ENCODE measurements at places on chromosomes 1 and 21. TPM values are rescaled to one million over a fixed set of nuclear protein-coding genes. Genes with fewer than 3 reads are reported as not detected.

The HUNK gene
- 7.0 TPM for total RNA-seq

The OR2G6 gene
- total RNA-seq = not detected

The GPR61 gene
- 0.42 TPM for total RNA-seq

The SIK1 gene
- 3.8 TPM for total RNA-seq

The TMEM269 gene
- total RNA-seq = 0.73 TPM

The AMY2A gene
- total RNA-seq = 0.55 TPM

The EXO5 gene
- 9.8 TPM for total RNA-seq

The NUAK2 gene
- 8.7 TPM for total RNA-seq

The DPT gene
- total RNA-seq = 0.11 TPM

The BCAN gene
- 2.5 TPM for total RNA-seq

The TBX19 gene
- 1.3 TPM for total RNA-seq

The KRTAP21-2 gene
- not detected for total RNA-seq

The B3GALT5 gene
- total RNA-seq = 32.4 TPM

The SPRR2A gene
- total RNA-seq = not detected

The PER3 gene
- 9.9 TPM for total RNA-seq

The HSF2BP gene
- total RNA-seq = 1.1 TPM

The SLC1A7 gene
- total RNA-seq = 0.07 TPM

The HENMT1 gene
- total RNA-seq = 4.6 TPM

The RCAN1 gene
- total RNA-seq = 5.4 TPM

The CRABP2 gene
- total RNA-seq = 186 TPM

The IQCC gene
- 4.6 TPM for total RNA-seq

The PNRC2 gene
- 133 TPM for total RNA-seq

The OR2AK2 gene
- not detected for total RNA-seq

The FHAD1 gene
- 2.9 TPM for total RNA-seq

The RAB42 gene
- total RNA-seq = 10.1 TPM

The DCST1 gene
- total RNA-seq = not detected

The PTPN7 gene
- total RNA-seq = 0.98 TPM

The AUNIP gene
- 15.1 TPM for total RNA-seq

The EFNA1 gene
- total RNA-seq = 6.5 TPM

The KIF2C gene
- 82.6 TPM for total RNA-seq

The AKNAD1 gene
- not detected for total RNA-seq

The TTC22 gene
- total RNA-seq = 0.63 TPM
